Pulmonary artery endothelial cell (primary cell): ENCODE measurements at places on chromosomes 16 and 17. TPM values are rescaled to one million over a fixed set of nuclear protein-coding genes. Genes with fewer than 3 reads are reported as not detected.

- no peak for DNase-seq
These were observed 89.3 kb upstream of the CDYL2 start for GRCh38 chr16:80893686-80894085.

DNA sequence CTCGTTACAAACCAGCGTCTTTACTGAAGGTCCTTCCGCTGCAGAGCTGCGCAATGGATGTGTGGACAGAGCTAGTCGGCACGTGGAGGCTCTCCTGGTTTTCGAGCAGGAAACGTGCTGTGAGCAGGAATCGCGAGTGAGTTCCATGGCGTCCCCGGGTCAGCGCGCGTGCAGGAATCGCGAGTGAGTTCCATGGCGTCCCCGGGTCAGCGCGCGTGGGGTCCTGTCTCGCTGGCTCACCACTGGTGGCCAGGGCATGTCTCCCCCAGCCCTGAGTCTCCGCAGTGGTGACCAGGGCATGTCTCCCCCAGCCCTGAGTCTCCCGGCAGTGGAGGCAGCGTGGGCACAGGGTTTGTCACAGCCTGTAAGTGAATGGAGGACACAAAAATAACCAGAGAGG is 62.7 kb downstream of the KLHDC4 start:
- no peak for DNase-seq

DNA sequence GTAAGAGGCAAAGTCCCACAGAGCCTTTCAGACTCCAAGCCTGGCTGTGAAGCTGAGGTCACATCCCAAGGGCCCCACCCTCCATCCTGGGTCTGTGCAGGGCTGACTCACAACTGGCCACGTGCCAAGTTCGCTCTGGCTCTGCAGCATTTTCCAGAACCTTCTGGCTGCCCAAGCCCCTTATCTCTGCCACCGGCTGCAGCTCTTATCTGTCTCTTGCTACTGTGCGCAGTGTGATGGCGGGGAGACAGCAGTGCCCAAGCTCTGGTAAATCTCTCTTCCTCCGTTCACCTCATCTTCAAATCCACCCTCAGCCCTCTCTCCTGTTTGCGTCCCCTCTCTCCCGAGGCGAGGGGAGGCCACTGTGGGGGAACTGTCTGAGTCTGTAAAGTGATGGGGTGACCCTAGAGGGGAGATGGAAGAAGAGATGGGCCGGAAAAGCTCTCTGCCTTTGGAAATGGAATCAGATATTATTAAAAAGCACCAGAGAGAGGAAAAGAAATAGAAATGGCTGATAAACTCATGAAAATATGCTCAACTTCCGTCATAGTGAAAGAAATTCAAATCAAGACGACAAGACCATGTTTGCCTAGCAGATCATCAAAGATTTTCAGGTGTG is 162.7 kb upstream of the CDC42EP4 start:
- DNase-seq, result peak; percentile 10

GRCh38 chr17:72409405-72410002 is 288.7 kb downstream of the SOX9 start:
- no peak for DNase-seq

- DNase-seq, result no peak
These were observed 6.6 kb downstream of the NEUROD2 start for GRCh38 chr17:39600997-39601597.

- DNase-seq, result no peak
These were observed 805 bp upstream of the C16orf95 start for GRCh38 chr16:87317750-87318644.

- DNase-seq, result no peak
These were observed 49.7 kb downstream of the ACSM1 start for GRCh38 chr16:20647736-20648135.

DNA sequence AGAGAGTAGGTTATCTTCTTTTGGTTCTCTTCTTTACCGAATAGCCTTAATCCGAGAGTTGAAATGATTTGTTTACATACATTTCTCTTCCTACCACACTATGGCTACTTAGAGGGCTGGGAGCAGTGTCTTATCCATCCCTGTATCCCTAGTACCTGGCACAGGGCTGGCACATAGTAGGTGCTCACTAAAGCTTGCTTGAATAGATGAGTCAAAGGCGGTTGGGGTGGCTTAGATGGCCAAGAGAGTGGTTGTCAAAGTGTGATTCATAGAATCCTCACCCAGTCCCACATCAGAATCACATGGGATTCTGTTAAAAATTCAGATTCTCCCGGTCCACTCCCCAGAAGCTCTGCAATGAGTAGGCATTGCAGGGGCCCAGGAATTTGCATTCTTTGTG is 11.1 kb downstream of the CHAD start:
- no peak for DNase-seq

DNA sequence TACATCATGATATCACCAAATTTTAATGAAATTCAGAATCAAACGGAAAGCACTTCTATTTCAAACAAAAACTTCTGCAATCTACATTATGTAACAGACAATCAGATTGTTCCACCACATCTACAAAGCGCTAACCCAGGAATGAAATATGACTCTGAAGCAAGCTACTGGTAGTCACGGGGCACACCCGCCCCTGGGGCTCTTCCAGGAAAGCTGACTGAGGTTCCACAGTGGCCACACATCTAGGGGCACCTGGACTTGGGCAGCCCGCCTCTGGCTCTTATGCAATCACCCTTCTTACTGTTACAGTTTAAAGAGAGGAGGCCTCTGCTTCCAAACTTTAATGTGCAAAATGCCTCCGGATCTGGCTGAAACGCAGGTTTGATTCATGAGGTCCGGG is 27.5 kb downstream of the ZCCHC14 start:
- no peak for DNase-seq

GRCh38 chr17:59601130-59601529 is 18.6 kb upstream of the CLTC start:
- DNase-seq, result no peak

- no peak for DNase-seq
These were observed 65.9 kb upstream of the TNRC6C start for GRCh38 chr17:77892469-77893143.

GRCh38 chr17:12421646-12422306 is 243.9 kb upstream of the MYOCD start:
- DNase-seq, result no peak

DNA sequence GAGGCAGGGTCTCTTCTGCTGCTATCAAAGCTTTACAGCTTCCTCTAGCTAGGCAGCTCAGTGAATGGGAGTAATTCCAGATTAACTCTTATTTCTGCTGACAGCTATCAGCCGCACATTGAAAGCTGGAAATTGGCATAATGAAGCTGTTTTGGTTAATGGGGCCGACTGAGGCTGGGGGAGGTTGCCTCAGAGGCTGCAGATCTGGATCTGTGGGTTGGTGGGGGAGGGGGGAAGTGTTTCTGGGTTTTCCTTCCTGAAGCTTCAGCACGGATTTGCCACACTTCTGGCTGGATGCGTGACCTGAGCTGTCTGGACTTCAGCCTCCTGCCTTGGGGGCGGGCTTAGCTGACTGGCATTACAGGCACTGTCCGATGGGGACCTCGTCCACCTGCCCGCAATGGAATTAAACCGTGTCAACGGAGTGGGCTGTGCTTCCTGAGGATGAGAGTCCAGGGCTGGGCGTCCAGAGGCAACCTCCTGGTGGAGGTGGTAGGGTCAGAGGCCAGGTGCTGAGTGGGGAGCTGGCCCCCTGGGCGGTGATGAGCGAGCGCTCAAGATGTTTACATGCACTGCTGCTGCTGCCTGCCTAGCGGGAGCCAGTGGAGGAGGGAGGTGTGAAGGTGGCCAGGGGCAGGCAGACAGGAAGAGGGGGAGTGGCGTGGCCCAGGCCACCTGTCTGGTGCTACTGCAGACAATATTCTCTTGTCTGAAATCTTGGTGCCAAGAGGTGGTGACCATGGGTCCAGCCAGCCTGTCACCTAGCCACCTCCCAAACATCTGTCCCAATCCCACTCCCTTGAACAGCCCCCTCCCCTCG is 6.7 kb upstream of the ABCC3 start:
- DNase-seq, result no peak

DNA sequence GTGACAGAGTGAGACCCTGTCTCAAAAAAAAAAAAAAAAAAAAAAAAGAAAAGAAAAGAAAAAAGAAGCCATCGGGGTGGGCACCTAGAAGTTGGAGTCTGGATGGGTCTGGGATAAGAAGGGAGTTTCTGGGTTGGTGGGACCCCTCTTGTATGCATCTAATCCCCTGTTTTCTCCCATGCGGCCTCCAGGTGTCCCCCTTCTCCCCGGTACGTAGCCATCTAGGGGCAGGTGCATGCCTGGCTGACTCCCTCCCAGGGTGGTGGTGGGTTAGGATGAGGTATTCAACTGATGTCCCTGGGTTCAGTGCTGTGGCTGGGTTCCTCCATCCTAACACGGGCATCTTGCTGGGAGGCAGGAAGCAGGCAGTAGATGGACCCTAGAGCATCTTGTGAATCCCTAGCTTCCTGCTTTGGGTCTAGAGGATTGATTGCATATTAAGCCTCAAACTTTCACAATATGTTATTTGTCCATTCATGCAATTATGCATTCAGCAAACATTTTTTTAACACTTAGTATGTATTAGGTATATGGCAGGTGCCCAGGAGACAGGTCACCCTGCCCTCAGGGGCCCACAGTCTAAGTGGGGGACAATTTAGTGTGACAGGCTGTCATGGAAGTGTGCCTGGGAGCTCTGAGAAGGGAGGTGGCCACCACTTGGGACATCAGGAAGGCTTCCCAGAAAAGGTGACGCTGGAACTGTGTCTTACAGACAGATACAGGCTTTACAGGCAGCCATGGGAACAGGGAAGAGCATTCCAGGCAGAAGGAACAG is 13.1 kb downstream of the FMNL1 start:
- DNase-seq, result no peak

GRCh38 chr16:65212240-65212639 is 90.4 kb upstream of the CDH11 start:
- no peak for DNase-seq

GRCh38 chr16:69535123-69536050 is 30.4 kb upstream of the NFAT5 start:
- peak; percentile 78 for DNase-seq

- no peak for DNase-seq
These were observed 3.9 kb upstream of the MT1B start for GRCh38 chr16:56647641-56648431.

- no peak for DNase-seq
These were observed 21.9 kb upstream of the ZC3H18 start for GRCh38 chr16:88548131-88548874.

GRCh38 chr16:88939972-88940861 is 36.8 kb downstream of the CBFA2T3 start:
- no peak for DNase-seq

GRCh38 chr17:39596543-39597267 is 11.0 kb downstream of the NEUROD2 start:
- DNase-seq, result no peak

DNA sequence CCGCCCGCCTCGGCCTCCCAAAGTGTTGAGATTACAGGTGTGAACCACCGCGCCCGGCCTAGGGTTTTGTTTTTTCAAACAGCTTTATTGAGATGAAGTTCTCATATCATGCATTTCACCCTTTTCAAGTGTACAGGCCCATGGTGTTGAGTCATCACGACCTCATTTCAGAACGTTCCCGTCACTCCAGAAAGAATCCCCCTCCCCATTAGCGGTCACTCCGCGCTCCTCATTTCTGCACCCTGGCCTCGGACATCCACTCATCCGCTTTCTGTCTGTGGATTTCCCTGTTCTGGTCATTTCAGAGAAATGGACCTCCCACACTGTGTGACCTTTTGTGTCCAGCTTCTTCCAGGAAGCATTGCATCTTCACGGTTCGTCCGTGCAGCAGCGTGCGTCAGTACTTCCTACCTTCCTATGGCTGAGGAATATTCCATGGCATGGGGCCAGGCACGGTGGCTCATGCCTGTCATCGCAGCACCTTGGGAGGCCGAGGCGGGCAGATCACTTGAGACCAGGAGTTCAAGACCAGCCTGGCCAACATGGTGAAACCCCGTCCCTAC is 135.2 kb upstream of the GSE1 start:
- no peak for DNase-seq

- DNase-seq, result no peak
These were observed 10.7 kb upstream of the SNN start for GRCh38 chr16:11657556-11657955.

- no peak for DNase-seq
These were observed 15.6 kb upstream of the PDK2 start for GRCh38 chr17:50079334-50080095.

DNA sequence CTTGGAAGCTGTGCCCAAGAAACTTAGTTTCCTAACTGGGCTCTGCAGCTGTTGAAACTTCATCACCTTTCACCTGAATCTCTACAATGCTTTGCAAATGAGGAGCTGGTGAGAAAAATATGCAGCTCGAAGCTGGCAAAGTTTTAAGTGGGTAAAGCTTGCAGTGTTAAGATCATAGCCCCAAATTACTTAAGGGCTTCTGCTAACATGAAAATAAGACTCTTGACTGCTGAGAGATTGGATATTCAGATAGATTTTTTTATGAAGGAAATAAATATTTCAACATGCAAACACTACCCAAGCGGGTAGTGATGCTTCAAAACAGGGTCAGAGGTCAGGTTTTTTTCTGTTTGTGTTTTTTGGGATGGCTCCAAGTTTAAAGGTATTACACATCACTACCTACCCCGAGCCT is 278.7 kb downstream of the FTO start:
- DNase-seq, result no peak

DNA sequence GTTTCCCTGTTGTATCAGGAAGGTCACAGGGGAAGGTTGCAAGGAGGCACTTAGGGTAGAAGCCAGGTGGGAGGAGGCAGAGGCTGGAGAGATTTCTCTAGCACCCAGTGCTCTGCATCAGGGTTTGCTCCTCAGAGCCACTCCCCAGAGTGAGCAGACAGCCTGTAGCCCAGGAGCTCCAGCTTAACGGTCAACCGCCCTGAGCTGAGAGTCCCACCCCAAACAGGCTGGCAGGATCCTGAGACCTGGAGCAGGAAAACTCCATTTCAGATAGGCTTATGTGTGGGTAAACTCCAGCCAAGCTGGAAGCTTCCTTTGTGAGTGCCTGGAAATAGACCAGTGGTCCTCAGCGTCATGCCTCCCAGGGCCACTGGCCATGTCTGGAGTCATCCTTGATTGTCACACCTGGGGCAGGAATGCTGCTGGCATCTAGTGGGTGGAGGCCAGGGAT is 37.9 kb downstream of the MPRIP start:
- no peak for DNase-seq

GRCh38 chr17:62696726-62697490 is 69.4 kb downstream of the MRC2 start:
- no peak for DNase-seq

- no peak for DNase-seq
These were observed 10.3 kb downstream of the UTP18 start for GRCh38 chr17:51270636-51271035.

GRCh38 chr17:17749025-17749772 is 67.9 kb downstream of the RAI1 start:
- DNase-seq, result no peak

The RHBDF2 gene
- 14.0 and 20.6 TPM in 2 replicates for total RNA-seq

The ERN1 gene
- total RNA-seq, result 9.9 and 14.1 TPM in 2 replicates

The OR3A2 gene
- not detected in 2 replicates for total RNA-seq

The LHX1 gene
- total RNA-seq, result not detected in 2 replicates

The FOXC2 gene
- total RNA-seq, result 2.1 and 2.3 TPM in 2 replicates

The CD300LB gene
- not detected in 2 replicates for total RNA-seq

The CA7 gene
- not detected in 2 replicates for total RNA-seq

The TNFRSF13B gene
- not detected in 2 replicates for total RNA-seq

The EIF3C gene
- total RNA-seq, result 178 and 451 TPM in 2 replicates
